Heart right ventricle (tissue), 16 donors: ENCODE measurements at places on chromosomes 5 and 9.

DNA sequence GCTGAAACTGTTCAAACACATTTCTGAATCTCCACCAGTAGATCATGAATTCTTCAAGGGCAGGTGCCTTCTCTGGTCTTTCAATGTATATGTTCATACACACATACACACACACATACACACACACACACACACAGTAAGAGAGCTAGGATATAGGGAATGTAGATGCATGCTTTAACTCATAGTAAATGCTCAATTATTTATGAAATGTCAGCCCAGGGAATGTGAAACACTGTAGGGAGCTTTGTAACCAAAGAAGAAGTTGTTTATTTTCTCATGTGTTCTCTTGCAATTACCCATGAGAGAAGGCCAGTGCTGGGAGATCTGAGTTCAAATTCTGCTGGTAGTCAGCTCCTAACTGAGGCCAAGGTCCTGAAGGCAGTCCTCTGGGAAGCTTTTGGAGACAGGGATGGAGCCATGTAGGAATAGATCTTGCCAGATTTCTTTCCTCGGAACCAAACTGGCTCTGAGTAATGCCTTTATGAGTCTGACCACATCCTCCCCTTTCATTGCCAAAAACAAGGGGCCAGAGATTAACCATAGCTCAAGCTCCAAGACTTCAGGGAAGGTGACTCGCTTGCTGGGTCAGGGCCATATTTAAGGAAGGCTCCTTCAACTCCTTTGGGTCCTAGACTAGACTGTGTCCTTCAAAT, 487.0 kb upstream of the TNC start:
- DNase-seq, result peak; percentile 5

DNA sequence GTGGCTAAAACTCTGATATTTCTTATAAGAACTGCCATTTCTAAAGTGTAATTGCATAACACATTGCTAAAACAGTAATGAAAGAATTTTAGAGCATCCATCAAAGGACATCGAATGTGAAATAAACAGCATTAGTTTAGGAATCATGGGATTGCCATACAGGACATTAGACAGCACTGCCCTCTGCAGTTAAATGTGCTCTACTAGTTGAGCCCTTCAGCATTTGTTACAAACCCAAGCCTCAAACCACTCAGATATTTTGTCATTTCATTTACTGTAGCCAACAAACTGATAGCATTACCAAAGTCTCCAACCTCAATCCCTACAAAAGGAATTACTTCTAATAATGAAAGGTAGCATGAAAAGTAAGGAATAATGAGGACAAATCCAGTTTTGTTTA, 116.8 kb upstream of the COX7C start:
- no peak for DNase-seq

GRCh38 chr5:158344376-158344775, 485.4 kb upstream of the CLINT1 start:
- no peak for DNase-seq

- DNase-seq, result no peak
These were observed 323.3 kb upstream of the SLC30A5 start for GRCh38 chr5:68770551-68770950.

DNA sequence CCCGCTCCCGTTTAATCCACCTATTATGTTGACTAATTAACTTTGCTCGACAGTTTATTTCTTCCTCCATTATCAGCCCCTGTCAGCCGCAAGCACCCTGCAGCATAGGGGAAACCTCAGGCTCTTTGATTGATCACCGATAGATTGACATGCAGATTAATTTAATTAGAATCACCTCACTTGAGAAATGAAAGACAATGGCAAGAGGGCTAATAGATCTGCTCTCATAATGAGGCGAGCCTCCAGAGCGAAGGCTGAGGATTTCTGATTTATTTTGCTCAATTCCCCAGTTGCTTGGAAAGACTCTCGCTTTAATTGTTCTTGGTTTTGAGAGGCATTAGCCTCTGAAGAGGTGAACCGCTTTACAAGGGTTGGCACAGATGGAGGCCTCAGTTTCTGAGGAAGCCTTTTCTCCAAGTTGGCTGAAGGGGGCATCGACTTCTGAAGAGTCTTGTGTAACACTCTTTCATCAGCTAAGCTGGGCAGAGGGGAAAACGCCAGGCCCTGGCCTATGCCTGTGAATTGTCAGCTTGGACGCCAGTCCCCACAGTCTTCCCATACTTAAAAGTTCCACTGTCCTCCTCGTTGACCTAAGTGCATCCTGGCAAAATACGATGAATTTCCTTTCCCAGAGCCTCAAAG, 275.4 kb downstream of the EBF1 start:
- DNase-seq, result no peak

GRCh38 chr9:15837079-15837679, 284.3 kb downstream of the CCDC171 start:
- peak; percentile 9 for DNase-seq
